ENCODE measurements at places on chromosomes 12 and 14. TPM values are rescaled to one million over a fixed set of nuclear protein-coding genes. Genes with fewer than 3 reads are reported as not detected.

Gene ADAM21
- total RNA-seq: not detected

Gene CISTR
- total RNA-seq: 1.4 TPM

Gene TDG
- 28.6 TPM for total RNA-seq

Gene PLEKHD1
- total RNA-seq: 0.80 TPM

Gene KIF26A
- 96.9 TPM for total RNA-seq

Gene SLC25A47
- not detected for total RNA-seq

Gene CD63
- total RNA-seq: 1,134 TPM

Gene FGD6
- total RNA-seq: 35.4 TPM

Gene INHBC
- not detected for total RNA-seq

Gene CATSPERB
- not detected for total RNA-seq

Gene TMEM119
- total RNA-seq: 0.36 TPM

Gene SMCO2
- 0.46 TPM for total RNA-seq

DNA sequence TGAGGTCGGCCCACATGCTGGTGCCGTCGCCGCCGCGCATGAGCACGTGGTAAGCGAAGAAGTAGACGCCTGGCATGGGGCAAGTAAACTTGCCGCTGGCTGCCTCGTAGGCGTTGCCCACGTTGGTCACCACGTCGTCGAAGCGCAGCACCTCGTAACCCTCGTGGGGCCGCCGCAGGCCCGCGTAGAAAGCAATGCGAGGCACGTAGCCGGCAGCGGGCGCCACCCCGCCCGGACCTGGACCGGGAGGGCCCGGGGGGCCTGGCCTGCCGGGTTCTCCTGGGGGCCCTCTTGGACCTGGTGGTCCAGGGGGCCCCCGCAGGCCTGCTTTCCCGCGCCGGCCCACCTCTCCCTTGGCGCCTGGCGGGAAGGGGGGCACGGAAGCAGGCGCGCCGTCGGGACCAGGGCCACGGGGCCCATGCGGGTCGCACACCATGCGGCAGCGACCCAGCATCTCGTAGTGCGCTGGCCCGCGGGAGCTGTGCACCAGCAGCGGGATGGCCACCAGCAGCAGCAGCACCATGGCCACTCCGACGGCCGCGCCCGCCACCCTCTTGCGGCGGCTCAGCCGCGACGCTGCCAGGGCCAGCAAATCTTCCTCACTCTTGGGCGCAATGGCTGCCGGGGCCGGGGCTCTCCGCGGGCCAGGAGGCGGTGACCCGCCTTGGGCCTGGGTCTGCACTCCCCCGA lies 888 bp downstream of the C1QL4 start:
- no peak for DNase-seq

DNA sequence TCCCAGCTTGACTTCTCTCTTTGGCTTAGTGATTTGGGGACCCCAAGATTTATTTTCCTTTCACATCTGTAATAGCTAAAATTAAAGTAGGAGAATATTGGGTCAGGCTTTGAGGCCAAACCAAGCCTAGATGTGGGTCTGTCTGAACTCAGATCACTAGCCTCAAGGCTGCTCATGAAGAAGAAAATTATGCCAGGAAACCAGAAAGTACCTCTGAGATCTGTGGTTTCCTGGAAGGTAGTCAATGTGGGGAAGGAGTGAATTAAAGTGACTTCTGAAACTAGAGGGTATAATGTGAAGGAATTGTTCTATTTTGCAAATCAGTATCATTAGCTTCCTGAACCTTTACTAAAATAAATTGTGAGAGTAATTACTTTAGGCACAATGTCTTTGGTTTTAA lies 13.4 kb upstream of the CLEC12A start:
- no peak for DNase-seq

DNA sequence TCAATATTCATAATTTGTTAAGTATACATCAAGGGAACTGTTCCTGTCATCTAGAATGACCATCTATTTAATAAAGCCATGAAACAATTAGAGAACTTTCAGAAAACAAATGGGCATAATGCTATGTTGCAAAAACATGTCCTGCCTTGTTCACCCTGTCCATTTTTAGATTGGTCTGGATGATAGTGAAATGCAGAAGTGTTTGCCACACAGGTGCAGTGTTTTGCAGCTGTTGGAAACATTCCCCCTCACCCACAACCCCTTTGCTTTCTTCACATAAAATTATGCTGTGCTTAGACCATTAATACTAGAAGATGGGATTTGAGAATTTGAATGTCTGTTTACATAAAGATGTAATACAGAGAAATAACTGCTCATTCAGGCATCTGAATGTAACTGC lies 36.5 kb downstream of the LEMD3 start:
- no peak for DNase-seq

GRCh38 chr14:50714450-50715073 lies 46.5 kb upstream of the SAV1 start:
- peak; percentile 17 for DNase-seq

DNA sequence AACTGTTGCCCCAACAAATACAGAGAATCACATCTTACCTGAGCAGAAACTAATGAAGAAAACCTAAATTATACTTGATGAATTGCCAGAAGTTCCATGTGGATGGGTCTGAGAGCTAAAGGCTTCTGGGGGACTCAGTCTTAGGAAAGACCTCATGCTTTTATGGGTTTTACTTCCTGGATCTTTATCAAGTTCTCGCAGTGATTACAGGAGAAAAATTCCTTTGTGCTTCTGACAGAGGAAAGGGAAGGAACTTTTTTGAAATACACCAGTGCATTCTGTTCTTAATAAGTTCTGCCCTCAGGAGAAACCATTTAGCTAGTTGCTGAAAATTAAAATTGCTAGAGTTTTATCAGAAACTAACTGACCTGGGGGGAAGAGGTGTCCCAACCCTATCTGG lies 203.9 kb upstream of the KITLG start:
- no peak for DNase-seq

- peak; percentile 50 for DNase-seq
These were observed 19.1 kb upstream of the ARMH4 start for GRCh38 chr14:58171090-58171489.

DNA sequence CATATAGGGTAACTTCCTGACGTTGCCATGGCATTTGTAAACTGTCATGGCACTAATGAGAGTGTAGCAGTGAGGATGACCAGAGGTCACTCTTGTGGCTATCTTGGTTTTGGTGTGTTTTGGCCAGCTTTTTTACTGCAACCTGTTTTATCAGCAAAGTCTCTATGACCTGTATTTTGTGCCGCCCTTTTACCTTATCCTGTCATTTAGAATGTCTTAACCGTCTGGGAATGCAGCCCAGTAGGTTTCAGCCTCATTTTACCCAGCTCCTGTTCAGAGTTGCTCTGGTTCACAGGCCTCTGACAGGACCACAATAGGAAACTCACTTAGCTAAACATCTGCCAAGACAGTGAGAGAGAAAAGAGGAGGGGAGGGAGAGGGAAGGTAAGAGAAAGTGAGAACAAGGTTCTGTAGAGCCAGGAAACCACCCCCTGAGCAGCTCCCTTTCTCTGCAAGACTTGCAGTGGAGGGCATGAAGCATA lies 64.8 kb upstream of the PLEKHG3 start:
- DNase-seq: no peak

- DNase-seq: no peak
These were observed 49.1 kb downstream of the FBXO33 start for GRCh38 chr14:39383026-39383660.

- no peak for DNase-seq
These were observed 181.9 kb downstream of the C12orf42 start for GRCh38 chr12:103313894-103314293.

GRCh38 chr12:92539110-92539749 lies 163.6 kb upstream of the PLEKHG7 start:
- no peak for DNase-seq

DNA sequence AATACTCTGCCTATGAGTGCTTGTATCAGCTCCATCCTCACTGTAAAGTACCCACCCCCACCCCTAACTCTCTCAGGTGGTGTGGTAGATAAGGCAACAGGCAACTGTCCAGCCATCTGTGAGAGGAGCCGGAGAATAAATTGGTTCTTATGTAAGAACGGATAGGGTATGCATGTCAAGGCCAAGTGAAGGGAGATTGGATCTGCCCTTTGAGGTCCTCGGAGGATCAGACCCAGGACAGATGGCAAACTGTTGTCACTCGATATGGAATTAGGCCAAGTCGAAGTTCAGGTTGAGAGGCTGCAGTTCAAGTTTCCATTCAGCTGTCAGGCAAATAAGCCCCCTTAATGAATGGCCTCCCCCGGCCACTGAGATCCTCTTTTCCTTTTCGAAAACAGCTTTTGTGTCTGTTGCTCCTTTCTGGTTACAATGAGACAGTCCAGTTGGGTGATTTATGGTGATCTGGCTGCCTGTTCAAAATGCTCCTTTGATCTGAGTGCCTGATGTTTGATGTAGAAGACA lies 120.3 kb downstream of the VRK1 start:
- no peak for DNase-seq
